Esophagus squamous epithelium (tissue), 5 donors: ENCODE measurements at places on chromosomes 7 and 10.

DNA sequence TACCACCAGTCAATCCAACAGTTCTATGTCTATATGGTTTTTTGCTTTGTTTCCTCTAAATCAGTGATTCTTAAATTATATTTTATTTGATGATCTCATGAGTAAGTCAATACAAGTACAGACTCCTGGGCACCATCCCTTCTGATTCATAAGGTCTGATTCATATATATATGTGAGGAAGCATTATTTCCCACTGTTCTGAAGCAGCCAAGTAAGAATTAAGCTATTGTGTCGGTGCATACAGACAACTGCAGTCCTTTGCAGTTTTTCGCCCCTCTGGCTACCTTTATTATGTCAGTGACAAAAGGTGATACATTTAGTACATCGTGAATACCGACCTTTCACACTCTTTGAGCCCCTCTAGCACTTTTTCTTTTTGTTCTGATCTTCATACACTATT lies 1079.6 kb upstream of the C7orf33 start:
- no peaks in the 10 kb centered on the region for H3K36me3 ChIP-seq
- H3K4me3 ChIP-seq: no peak overlapping the region
- H3K27ac ChIP-seq: no peak overlapping the region
- DNase-seq: no peak
- H3K4me1 ChIP-seq: no peaks in the 10 kb centered on the region

GRCh38 chr10:123962756-123963530 lies 71.3 kb upstream of the CPXM2 start:
- H3K4me1 ChIP-seq: peaks cover 9% of the 10 kb centered on the region
- no peaks in the 10 kb centered on the region for H3K36me3 ChIP-seq

- H3K4me1 ChIP-seq: peaks cover 14% of the 10 kb centered on the region
- H3K4me3 ChIP-seq: no peak overlapping the region
- H3K36me3 ChIP-seq: no peaks in the 10 kb centered on the region
- DNase-seq: no peak
- no peaks in the 10 kb centered on the region for H3K27me3 ChIP-seq
Measured at GRCh38 chr10:119243967-119244366, 36.6 kb downstream of the GRK5 start.

DNA sequence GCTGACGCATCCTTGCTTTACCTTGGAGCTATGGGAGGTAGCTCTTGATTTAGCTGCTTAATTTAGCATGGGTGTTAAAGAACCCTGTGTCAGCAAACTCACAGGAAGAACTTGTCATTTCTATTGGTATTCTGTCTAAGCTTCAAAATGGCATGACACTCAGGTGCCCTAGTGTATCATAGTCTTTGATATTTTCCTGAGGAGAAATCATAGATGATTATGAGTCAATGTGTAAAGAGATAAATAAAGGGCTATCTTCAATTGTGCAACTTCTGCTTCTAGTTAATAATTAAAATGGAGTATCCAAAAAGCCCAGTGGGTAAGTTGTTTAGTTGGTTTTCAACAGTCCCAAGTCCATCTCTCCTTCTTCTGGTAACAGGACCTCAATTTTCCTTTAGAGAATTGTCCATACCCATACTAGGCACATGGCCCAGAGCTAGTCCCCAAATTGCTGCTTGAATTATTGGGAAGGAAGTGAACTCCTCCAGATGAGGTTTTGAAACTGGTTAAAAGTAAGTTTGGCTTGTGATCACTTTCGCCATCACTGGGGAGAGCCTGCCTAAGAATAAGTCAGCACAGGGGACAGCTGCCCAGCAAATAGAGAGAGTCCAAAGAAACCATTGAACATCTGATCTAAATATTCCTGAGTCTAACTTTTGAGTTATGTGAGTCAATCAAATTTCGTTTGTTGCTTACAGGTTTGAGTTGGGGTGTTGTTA lies 169.0 kb upstream of the PHYHIPL start:
- no peaks in the 10 kb centered on the region for H3K27me3 ChIP-seq
- H3K4me3 ChIP-seq: no peak overlapping the region
- no peaks in the 10 kb centered on the region for H3K4me1 ChIP-seq

GRCh38 chr7:100692578-100692961 lies 1.5 kb downstream of the GIGYF1 start:
- peak overlapping the region; percentile 72 for H3K27ac ChIP-seq
- H3K4me3 ChIP-seq: peak overlapping the region; percentile 71
- H3K27me3 ChIP-seq: no peaks in the 10 kb centered on the region
- H3K36me3 ChIP-seq: peaks cover 26% of the 10 kb centered on the region
- peaks cover 21% of the 10 kb centered on the region for H3K4me1 ChIP-seq

DNA sequence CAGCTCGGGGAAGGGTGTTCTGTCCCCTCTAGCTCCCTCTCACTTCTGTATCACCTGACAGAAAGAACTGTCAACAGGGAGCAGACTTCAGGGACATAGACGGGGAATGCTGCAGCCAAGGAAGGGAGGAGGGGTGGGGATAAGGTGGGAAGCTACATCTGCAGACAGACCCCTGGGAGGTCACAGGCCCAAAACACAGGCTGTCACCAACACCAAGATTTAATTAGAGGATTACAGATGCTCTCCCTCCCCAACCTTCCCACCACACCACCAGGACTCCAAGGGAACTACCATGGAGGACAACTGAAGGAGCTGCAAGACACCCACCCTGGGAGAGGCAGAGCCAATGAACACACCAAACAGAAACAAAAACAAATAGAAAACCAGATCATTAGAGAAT lies 425.2 kb upstream of the VSTM2A start:
- no peaks in the 10 kb centered on the region for H3K27me3 ChIP-seq
- no peak for DNase-seq
- H3K36me3 ChIP-seq: no peaks in the 10 kb centered on the region
- H3K4me3 ChIP-seq: no peak overlapping the region

GRCh38 chr10:33278198-33278597 lies 56.3 kb downstream of the NRP1 start:
- no peaks in the 10 kb centered on the region for H3K27me3 ChIP-seq
- H3K4me1 ChIP-seq: peaks cover 6% of the 10 kb centered on the region
- no peak overlapping the region for H3K27ac ChIP-seq
- H3K4me3 ChIP-seq: no peak overlapping the region

DNA sequence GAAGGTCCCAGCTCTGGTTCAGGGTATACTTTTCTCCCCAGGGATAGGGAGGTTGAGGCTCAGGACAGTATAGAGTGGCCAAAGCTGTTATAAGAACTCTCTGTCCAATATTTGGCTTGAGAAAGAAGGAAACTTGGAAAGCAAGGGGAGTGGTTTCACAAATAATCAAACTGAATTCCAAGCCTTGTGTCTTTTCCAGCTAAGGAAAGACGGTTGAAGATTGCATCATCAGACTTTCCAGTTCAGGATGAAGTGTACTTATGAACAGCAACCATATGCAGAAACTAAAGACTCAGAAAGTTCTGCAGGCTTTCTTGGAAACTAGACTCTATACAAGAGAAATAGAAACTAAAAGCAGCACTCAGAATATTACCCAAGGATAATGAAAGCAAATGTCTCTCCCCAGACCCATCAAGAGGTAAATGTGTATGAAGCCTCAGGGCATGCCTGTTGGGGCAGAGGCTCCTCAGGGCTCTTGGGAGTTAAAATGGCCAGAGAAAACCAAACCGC lies 46.4 kb downstream of the RAMP3 start:
- H3K36me3 ChIP-seq: no peaks in the 10 kb centered on the region
- no peaks in the 10 kb centered on the region for H3K27me3 ChIP-seq
- DNase-seq: no peak
- peaks cover 17% of the 10 kb centered on the region for H3K4me1 ChIP-seq
- peak overlapping the region; percentile 83 for H3K27ac ChIP-seq

- H3K4me3 ChIP-seq: no peak overlapping the region
- no peaks in the 10 kb centered on the region for H3K36me3 ChIP-seq
- H3K27me3 ChIP-seq: no peaks in the 10 kb centered on the region
- H3K27ac ChIP-seq: no peak overlapping the region
- H3K4me1 ChIP-seq: peaks cover 18% of the 10 kb centered on the region
Measured at GRCh38 chr10:70558871-70559810, 43.4 kb downstream of the PRF1 start.

DNA sequence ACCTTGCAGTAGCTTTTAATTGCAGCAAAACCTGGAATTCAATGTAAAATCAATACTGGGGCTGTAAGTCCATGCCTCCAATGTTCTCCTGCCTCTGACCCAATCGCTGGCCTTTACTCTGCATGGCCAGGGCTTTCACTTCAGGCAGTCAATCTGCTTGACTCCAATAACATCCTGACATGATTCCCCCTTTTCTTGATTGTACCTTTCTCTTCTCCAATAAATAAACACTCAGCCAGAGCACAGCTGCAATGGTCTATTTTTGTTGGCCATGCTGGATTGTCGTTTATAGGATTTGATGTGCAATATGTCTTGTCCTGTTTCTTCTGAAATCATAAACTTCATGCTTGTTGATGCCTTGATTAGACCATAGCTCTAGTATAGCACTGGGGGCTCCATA lies 97.8 kb upstream of the COL1A2 start:
- H3K4me1 ChIP-seq: no peaks in the 10 kb centered on the region
- DNase-seq: no peak

GRCh38 chr7:22589641-22590201 lies 89.7 kb upstream of the STEAP1B start:
- peak overlapping the region; percentile 81 for H3K27ac ChIP-seq
- no peaks in the 10 kb centered on the region for H3K36me3 ChIP-seq
- peaks cover 10% of the 10 kb centered on the region for H3K4me1 ChIP-seq
- H3K4me3 ChIP-seq: no peak overlapping the region
- DNase-seq: no peak

DNA sequence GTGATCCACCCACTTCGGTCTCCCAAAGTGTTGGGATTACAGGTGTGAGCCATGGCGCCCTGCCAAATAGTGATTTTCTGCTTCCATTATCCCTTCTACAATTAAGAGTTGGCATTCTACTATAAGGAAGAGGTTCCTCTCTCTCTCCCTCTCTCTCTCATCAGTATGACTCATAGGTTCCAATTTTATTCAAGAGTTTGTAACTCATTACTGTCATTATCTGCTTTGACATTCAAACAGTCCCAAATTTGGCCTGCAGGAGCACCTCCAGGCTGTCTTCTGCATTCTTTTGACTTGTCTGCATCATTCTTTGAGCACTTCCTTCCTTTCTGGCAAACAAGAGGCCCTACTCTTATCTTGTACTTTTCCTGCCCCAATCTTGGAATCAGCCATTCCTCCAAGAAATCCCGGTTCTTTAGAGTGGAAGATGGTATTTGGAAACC lies 33.2 kb upstream of the CALU start:
- H3K27ac ChIP-seq: no peak overlapping the region
- H3K4me1 ChIP-seq: no peaks in the 10 kb centered on the region
- no peak overlapping the region for H3K4me3 ChIP-seq
- peaks cover 1% of the 10 kb centered on the region for H3K27me3 ChIP-seq

DNA sequence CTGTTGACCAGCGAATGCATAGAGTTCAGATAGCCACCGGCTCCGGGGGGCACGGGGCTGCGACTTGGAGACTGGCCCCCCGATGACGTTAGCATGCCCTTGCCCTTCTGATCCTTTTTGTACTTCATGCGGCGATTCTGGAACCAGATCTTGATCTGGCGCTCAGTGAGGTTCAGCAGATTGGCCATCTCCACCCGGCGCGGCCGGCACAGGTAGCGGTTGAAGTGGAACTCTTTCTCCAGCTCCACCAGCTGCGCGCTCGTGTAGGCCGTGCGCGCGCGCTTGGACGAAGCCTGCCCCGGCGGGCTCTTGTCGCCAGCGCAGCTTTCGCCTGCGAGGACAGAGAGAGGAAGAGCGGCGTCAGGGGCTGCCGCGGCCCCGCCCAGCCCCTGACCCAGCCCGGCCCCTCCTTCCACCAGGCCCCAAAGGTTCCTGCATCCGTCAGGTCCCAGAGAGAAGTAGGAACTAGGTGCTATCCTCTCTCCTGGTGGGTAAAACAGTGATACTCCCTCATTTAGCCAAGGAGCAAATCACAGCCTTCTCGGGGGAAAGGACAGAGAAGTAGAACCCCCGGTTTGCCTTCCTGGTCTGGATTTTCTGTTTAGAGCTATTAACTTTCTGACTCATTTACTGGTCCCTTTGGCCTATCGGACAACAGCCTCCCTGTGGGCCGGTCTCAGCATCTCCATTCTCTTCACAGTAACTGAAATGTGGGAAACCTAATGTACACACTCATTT lies 6.1 kb upstream of the HOXA2 start:
- no peak for DNase-seq
- peaks cover 21% of the 10 kb centered on the region for H3K4me1 ChIP-seq
- H3K27ac ChIP-seq: peak overlapping the region; percentile 99

GRCh38 chr7:33692956-33693355 lies 212.4 kb upstream of the BMPER start:
- no peaks in the 10 kb centered on the region for H3K27me3 ChIP-seq
- H3K36me3 ChIP-seq: no peaks in the 10 kb centered on the region
- no peak for DNase-seq
- H3K4me1 ChIP-seq: no peaks in the 10 kb centered on the region
